ENCODE measurements at places on chromosomes 1 and 21.

DNA sequence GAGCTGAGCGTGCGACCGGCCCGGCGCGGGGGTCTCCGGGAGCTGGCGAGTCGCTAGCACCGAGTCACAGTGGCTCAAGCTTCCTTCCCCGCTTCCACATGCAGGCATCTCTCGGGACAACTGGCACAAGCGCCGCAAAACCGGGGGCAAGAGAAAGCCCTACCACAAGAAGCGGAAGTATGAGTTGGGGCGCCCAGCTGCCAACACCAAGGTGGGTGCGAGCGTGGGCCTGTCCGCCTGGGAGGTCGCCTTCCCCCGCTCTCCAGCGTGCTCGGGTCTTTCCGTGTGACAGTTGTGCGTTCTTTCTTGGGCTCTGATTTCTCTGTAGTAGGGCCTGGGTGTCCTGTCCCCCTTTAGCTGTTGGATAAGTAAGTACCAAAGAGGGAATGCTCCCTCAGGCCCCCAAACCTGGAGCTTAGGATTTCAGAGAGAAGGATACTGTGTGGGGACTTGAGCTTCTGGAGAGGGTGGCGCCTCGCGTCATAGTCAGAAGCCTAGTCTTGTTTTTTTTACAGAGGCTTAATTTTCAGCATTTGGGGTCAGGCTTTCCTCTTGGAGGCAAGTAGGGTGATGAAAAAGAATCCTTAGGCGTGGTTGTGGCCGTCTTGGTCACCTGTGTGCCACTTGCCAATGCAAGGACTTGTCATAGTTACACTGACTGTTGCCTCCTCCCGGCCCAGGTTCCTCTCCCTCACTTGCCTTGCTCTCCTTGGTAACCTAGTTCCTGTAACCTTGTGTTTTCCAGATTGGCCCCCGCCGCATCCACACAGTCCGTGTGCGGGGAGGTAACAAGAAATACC lies 790 bp downstream of the RPS8 start:
- DNase-seq = no peak

- no peak for DNase-seq
These were observed 50.9 kb upstream of the USP1 start for GRCh38 chr1:62385923-62386322.

DNA sequence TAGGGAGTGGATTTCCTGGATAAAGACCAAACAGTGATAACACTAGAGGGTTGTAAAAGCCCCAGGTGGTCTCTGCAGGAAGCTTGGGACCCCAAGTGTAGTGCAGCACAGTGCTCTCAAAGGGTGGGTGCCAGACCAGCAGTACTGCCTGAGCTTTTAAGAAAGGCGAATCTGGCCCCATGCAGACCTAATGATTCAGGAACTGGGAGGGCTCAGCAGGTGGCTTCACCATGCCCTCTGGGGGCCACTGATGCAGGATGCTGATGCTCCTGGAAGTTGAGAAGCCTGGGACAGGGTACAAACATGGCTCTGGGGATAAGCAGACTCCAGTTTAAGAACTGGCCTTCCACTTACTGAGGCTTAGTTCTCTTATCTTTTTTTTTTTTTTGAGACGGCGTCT lies 29.1 kb upstream of the NEK2 start:
- no peak for DNase-seq

DNA sequence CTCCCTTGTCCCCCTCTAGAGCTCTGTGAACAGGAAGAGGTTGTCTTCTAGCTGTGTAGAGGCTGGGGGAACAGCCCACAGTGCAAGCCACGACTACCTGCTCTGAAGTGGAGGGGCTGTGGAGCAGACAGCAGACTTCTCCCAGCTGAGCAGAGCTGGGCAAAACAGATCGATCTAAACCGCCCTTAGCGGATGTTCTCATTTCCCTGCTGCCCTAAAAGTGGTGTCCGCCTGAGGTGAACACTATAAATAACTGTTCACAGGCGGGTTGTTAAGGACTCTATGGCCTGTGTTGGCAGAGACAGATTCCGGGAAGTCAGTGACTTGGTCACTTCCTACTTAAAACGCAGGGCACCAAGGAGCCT lies 203.2 kb downstream of the RHOU start:
- DNase-seq = no peak

DNA sequence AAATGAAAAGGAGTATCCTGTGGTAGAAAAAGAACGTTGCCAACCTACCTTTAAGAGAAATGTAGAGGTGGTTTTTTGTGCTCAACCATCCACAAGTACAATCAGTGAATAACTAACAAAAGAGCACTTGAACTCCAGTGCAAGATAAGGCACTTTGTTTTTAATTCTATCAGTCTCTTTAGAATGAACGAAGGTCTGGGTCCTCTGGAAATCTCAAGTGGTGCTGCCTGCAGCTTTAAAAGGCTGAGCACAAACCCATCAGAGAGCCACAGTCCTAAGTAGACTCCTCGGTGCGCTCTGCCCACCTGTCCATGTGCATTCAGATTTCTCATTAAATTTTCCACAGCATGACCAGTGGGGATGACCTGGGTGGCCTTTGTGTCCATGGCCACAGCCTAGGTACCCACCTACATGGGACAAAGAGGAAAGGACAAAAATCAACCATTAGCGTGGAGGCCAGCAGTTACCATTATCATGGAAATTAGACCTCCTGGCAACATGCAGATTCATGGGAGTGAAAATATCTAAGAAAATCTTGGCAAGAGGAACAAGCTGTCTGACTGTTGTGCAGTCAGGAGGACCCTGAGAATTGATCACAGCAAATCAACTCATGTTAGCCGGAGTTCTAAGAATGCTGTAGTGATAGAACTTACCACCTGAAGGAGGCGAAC lies 9.4 kb downstream of the TRIM45 start:
- DNase-seq = no peak

GRCh38 chr1:17540255-17541001 lies 930 bp downstream of the ARHGEF10L start:
- no peak for DNase-seq

DNA sequence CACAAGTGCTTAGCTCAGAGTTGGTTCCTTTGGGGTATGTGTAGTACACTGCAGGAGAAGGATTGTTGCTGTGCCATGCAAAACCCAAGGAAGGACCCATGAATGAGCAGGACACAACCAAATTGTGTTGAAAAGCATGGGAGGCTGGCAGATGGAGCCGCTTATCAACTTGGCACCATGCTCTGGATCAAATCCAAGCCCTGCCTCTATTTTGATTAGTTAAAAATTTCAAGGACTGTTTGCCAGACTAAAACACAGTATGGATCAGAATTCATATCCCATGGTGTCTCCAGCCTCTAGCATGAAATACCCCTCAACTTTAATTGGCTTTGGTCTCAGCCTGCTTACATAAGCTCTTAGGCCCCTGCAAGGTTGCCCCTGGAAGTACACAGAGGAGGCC lies 27.8 kb downstream of the CCDC185 start:
- no peak for DNase-seq

DNA sequence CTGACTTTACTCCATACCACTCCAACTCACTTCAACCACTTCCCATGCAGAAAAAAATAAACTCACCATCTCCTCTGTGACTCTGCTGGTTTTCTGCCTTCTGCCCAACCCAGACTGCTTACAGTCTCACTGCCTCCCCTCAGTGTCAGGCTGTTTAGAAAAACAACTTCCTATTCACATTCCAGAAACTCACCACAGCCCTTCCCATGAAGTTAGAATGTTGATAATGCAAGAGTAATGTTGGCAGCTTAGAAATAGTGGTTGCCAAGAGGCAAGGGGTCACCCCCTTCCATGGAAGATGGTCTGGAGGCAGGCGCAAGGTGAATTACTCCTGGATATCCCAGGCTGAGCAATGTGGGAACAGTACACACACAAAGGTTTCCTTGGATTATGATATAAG lies at the start of gene SELP:
TSS of gene SELP (minus strand) at position 119 of the 400 bp plus-strand sequence. CDS start at position 69, 50 bp downstream.
- no peak for DNase-seq

DNA sequence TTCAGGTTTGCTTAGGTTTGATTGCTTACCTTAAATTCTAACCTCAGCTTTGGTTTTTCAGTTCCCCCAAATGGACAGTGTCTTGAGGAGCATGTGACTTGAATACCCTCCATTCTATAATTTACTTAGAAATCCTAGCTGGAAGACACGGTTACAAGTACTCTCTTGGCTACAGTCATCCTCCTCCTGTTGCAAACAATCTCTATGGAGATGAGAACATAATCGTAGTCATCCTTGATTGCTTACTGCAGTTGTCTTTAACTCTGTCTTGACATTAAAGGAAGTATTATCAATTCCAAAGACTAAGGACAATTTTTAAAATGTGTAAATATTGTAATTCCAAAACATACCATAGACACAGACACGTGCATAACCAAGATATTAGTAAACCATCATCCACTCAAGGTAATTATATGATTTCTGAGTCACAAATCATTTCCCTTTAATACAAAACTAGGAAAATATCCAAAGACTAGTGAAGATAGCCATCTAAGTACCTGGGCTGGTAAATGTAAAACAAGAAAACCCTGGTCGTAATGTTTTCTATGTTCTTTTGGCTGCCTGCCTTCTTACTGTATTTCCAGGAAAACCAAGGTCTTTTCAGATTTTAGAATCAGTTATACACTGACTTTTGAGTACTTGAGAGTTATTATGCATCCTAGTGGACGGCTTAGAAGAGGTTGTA lies 149.9 kb downstream of the CHRM3 start:
- DNase-seq = no peak

- no peak for DNase-seq
These were observed 39.3 kb upstream of the RGS4 start for GRCh38 chr1:163029901-163030300.

DNA sequence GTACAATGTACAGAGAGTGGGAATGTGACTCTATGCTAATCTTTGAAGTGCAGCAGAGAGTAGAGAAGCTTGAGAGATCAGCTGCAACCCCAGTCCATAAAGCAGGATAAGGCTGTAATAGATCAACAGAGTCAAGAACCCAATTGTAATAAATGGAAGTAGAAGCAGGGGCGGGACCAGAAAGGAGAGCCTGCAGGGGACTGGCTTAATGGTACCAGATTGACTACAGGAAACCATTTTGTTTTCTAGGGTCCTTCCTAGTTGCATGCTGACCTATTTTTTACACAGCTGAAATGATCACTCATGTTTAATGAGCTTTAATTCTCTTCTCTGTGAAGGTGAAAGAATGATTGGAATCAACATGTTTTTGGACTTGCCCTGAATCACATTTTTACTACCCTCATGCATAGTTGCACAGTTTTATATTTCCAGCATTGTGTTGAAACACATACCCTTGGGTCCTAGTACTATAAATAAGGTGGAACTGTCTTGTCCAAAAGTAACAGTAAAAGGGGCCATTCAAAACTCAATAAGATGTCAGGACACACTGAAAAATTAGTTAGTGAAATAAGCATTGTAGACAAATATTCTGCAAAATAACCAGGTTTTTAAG lies 69.8 kb downstream of the GPR88 start:
- no peak for DNase-seq

- DNase-seq = no peak
These were observed 172.4 kb downstream of the NEGR1 start for GRCh38 chr1:72109916-72110315.

- DNase-seq = no peak
These were observed 7.7 kb downstream of the POU3F1 start for GRCh38 chr1:38038861-38039260.

- no peak for DNase-seq
These were observed 50.9 kb upstream of the TRABD2B start for GRCh38 chr1:48048064-48048463.

DNA sequence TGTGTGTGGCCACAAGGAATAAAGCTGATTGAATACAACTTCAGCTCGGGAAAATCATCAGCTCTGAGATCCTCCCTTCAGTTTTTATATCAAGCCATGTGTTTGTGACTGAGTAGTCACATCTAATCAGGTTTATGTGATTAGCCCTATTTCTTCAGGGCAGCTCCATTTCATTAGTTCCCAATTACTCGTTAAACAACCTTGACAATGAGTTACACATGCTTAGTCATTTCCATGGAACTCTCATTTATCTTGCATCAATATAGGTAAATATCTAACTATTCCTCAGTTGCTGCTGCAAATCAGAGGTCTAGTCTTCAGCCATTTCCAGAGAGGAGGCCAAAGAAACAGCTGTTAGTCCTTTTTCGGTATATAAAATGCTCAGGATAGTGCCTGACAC lies 16.3 kb downstream of the CRB1 start:
- no peak for DNase-seq

- DNase-seq = no peak
These were observed 44.6 kb downstream of the TBCE start for GRCh38 chr1:235411489-235412486.

GRCh38 chr1:237282208-237282783 lies 240.3 kb downstream of the RYR2 start:
- no peak for DNase-seq

DNA sequence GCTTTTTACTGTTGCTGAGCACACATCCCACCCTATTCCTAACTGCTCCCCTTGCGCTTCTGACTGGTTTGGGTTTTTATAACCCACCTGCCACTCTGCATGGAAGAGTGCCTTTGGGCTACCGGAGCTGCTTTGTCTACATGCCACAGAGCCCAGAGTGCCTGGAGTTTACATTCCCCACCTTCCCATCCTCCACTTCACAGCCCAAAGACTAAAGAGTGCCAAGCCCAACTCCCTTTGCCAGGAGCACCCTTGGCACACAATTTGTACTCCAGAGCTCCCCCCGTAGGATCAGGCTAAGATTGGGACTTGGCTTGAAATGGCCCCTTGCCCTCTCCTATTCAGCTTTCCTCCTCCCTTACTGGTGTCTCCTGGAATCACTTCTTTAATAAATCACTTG lies 63.3 kb downstream of the LHX9 start:
- no peak for DNase-seq

DNA sequence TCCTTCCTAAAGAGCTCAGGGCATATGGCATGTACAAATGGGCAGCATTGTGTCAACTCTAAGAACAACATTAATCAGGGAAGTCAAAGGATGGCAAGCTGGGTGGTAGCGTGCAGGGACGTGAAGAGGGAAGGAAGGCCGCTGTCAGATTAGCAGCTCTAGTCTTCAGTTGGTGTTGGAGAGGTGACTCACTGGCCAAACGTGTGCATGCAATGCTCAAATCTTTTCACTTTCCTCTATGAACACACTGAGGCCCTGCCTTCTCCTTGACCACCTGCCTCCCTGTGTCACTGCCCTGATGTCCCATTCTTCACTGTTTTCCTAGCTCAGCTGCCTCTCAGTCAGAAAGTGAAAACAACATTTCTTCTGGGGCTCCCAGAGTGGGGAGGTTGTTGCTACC lies 5.9 kb upstream of the PIGR start:
- DNase-seq = no peak
